ENCODE measurements at places on chromosomes 7 and 10.

DNA sequence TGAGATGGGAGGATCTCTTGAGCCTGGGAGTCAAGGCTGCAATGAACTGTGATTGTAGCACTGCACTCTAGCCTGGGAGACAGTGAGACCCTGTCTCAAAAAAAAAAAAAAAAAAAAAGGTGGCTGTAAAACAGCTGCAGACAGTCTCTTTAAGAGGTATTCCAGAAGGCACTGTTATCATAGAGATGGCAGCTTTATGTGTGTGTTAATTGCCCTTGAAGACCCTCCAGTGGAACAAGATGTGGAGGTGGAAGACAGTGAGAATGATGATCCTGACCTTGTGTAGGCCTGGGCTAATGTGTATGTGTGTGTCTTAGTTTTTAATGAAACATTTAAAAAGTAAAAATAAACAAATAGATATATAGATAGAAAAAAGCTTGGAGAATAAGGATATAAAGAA is 66.0 kb downstream of the ZNF487 start:
- no peak for DNase-seq

- no peak for DNase-seq
Observed at GRCh38 chr10:89404104-89405047, 10.0 kb upstream of the IFIT5 start.

- no peak for DNase-seq
Observed at GRCh38 chr10:11880151-11881029, 57.2 kb downstream of the PROSER2 start.

DNA sequence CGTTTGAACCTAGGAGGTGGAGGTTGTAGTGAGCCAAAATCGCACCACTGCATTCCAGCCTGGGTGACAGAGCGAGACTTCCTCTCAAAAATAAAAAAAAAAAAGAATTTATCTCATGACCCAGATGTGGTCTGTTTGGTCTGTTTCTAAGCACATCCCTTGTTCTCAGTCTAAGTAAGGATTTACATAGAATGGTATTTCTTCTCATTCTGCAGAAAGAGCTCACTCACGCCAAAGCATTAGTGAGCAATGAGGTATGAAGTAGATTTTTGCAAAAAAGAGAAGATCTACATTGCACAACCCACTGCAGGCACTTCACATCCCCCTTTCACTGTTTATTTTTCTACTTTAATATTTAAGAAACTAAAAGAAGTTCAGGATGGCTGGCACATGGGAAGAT is 76.5 kb upstream of the FGL2 start:
- DNase-seq, result no peak

DNA sequence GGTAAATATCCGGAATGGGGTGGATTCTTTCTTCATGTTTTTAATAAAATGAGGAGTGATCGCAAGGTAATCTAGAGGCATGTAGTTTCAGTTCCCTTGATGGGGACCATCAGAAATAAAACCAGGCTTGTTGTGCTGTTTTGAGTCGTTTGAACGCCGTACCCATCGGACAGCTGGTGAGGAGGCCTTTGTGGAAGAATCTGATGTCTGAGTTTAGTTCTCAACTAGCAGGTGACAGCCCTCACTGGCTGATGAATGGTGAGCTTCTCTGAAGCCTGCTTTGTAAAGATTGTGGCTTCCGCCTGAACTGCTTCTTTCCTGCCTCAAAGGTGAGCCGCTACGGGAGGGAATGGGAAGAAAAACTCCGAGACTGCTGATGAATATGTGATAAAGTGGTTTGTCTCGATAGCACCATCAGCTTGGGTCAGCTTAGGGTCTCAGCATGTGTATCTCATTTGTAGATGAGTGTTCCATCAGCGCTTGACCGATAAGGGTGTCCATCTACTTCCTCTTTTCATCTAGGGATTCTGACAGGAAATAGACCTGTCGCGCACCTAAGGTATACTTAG is 977 bp downstream of the TMEM248 start:
- DNase-seq, result no peak

GRCh38 chr7:8185926-8186683 is 75.9 kb downstream of the ICA1 start:
- no peak for DNase-seq

DNA sequence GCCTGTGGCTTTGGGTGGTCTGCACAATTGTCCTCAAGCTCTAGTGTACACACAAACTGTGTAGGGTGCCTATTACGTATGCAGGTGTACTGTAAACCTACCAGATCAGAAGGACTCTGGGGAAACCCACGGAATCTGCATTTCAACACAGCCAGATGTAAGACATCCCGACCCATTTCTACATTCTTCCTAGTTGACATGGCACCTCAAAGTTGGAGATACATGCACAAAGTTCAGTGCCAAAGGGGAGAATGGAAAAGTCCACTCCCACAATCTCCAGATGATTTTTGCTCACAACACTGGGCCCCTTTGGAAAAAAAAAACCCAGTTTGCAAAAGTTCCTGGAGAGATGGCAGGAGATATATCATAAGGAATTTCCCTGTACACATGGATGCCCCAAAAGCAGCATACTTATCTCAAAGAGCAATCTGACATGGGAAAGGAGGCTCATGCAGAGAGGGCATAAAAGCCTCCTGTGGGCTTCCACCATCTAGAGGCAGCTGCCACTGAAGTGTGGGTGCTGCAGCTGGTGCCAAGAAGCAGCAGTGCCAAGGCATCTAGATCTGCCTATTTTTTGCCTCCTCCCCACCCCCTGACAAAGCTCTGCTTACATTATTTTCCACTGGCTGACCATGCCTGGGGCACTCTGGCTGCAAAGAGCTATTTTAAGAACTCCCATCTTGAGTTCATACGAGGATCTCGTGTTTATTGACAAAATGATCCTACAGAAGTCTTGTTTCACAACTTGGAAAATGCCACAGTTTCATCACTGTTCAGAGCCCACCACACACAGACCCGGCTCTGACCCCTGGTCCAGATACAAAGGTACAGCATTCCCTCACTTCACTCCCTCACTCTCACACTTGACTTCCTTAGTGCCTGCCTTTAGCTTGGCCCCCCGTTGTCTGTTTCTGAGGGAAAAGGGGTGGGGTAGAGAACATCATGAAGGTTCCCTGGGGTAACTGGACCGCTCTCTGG is 12.9 kb downstream of the TECTB start:
- no peak for DNase-seq

DNA sequence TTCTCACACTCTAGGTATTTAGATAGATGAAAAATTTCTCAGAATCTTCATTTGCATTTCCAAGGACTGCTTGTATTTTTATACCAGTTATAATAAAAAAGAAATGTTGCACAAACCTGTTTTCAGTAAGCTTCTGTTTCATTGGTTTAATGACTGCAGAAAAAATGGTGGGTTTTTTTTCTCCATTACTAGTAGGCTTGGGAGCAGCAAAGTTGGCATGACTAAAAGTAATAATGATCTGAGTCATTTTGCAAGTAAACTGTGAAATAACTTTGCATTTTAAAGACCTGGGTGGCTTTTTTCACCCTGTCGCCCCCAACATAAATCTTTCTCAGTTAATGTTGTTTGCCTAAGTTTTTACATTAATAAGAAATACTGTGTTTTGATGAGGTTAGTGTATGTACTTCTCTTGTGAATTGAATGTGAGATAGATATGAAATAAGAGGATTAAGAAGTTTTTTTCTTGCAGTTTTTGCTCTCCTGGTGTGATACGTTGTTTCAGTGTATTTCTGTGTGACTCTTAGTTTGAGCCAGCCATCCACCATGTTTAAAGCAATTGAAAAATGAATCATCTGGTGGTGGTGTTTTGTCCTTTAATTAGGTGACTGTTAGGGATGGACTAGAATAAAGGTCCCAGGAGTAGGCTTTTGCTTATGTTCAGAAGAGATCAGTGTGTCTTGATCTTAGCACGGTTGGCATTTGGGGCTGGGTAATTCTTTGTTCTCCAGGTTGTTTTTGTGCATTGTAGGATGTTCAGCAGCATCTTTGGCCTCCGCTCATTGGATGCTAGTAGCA is 1.8 kb downstream of the GNAI1 start:
- DNase-seq, result no peak

- DNase-seq, result no peak
Observed at GRCh38 chr10:43407148-43407575, 1.8 kb downstream of the HNRNPF start.

GRCh38 chr10:69853064-69853463 is 51.4 kb downstream of the COL13A1 start:
- DNase-seq, result no peak

GRCh38 chr10:35058134-35058533 is 32.0 kb downstream of the CUL2 start:
- DNase-seq, result no peak

- DNase-seq, result no peak
Observed at GRCh38 chr7:69122953-69123352, 475.3 kb upstream of the AUTS2 start.

- no peak for DNase-seq
Observed at GRCh38 chr7:146455091-146455655, 338.6 kb downstream of the CNTNAP2 start.

DNA sequence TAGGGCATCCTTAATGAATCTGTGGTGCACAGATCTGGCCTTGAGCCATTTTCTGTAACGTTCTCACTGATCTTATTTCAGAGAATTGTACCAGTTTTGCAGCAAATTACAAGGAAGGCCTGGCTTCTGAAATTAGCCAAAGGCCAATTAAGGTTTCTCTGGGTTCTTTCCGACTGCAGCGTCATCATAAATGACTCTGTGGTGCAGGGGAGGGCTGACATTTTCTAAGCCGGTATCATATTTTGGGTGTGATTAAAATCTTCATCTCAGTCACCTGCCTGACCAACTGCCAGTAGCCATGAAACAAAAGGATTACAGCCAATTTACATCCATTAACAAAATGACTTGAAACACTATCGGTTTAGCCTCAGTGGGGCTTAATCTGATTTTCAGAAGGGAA is 363.7 kb downstream of the ADRA2A start:
- no peak for DNase-seq

DNA sequence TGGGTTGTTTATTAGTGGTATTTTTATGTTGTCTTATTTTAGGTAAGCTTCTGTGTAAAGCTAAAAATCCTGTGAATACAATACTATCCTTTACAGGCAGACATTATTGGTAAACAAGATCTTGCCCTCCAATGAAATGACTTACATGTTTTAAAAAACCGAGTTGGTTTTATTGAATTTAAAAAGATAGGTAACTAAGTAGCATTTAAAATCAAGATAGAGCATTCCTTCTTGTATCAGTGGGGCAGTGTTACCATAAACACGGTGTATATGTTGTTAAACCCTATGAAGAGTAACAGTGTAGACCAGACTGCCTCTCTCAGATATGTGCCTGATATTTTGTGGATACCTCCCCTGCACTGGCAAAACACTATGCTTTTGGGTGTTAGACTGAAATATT is 81.0 kb downstream of the SNX10 start:
- no peak for DNase-seq

Data from caudate nucleus (tissue), 63 donors.